ENCODE measurements at places on chromosomes 1 and 21. TPM values are rescaled to one million over a fixed set of nuclear protein-coding genes. Genes with fewer than 3 reads are reported as not detected.

GNG12 gene
- 110 TPM for total RNA-seq

GOLT1A gene
- not detected for total RNA-seq

DNA sequence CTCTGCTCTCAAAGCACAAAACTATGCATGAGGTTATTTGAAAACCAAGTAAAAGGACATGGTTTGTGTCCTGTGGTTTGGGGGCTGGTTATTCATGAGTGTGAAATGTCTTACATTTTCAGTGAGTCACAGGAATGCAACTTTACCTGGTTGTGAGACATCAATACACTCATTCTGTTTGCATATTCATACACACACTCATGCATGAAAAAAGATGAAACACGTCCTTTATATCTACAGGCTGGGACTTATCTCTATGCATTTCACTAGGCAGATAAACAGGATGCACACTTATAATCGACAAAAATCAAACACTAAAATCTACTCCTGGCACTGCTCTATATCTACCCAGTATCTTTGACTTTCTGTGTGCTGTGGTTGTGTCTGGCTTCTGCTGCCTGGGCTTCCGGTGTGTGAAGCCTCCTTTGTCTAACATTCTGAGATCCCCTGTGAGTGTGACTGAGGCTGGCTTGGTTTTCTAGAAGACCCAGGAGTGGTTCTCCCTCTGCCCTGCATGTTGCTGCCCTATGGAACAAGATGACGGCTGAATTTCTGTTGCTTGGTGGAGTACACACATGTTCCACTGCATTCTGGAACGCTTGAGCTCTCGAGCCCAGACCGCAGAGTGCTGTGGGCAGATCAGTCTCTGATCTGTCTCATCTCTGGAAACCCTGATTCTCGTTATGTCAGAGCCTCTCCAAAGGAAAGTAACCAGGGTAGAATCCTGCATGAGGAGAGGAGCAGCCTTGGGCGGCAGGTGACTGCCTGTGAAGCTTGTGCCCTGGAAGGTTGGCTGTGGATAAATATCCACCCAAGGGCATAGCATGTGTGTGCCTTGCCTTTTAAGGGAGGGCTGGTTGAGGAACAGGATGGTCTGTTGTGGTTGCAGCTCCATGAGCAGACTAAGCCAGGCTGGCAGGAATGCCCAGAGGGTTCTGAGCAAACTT is 19.7 kb upstream of the FASLG start:
- DNase-seq: no peak

DNA sequence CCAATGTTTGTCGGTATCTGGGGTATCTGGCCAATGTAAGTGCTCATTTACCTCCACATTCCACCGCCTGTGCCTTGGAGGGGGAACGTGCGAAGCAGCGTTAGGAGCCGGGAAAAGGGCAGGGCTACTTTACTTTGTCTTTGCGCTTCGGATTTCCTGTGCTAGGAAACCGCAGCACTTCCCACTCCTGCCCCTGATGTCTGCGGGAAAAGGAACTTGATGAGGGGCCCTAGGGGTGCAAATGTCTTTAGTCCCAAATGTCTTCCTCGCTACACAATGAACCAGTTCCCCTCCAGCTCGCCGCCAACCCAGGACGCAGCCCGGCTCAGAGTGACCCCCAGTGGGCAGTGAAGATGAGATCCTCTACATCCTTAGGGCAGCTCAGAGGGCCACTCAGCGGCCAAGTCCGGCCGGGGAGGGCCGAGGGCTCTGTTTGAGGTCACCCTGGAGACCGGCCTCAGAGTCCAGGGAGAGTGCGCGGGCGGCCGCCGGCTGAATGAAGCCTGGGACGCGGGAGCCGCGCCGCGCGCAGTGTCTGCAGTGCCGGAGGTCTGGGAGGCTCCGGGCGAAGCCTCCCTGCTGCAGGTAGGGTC is at the start of gene DYNLT5:
Gene DYNLT5, plus strand, starts transcription at position 460 of the 593 bp plus-strand sequence. CDS start 2,200 bp downstream, outside the sequence.
- no peak for DNase-seq

- no peak for DNase-seq
These were observed 17.1 kb downstream of the EPHA2 start for GRCh38 chr1:16138772-16139221.

DNA sequence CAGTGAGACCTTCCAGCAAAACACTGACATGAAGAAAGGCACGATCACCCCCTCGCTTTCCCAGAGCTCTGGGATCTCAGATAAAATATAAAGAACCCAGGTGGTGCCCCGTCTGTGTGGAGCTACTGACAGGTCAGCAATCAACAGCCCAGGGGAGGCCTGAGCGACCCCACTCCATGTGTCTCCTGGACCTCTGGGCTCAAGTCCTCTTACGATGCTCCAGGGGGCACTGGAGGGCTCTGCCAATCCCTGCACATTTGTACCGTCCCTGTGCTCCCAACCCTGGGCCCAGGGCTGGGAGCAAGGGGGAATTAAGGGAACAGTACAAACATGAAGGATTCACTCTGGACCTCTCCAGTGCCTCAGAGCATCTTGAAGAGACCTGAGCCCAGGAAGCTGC is 12.5 kb downstream of the S100A7A start:
- no peak for DNase-seq

GRCh38 chr21:35303085-35303484 is 254.0 kb upstream of the RUNX1 start:
- DNase-seq: no peak

GRCh38 chr1:24745711-24746413 is 615 bp downstream of the CLIC4 start:
- peak; percentile 53 for DNase-seq

GRCh38 chr1:38743184-38743583 is 116.4 kb downstream of the RRAGC start:
- no peak for DNase-seq

DNA sequence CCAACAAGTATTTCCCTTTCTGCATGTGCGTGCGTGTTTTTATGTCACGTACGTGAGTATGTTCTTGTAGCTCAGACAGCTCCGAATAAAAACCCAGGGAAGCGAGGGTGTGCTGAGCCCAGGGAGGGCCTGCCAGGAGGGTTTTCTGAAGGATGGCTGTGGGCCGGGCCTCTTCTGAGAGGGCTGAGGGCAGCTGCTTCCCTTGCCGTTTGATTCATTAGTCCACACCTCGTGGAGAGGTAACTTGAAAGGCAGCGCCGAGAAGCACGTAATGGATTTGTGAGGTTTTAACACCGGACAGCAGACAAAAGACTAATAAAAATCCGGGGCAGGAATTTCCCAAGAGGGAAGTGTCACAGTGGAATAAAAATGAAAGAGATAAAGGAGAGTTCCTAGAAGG is 29.5 kb downstream of the CD247 start:
- peak; percentile 24 for DNase-seq

DNA sequence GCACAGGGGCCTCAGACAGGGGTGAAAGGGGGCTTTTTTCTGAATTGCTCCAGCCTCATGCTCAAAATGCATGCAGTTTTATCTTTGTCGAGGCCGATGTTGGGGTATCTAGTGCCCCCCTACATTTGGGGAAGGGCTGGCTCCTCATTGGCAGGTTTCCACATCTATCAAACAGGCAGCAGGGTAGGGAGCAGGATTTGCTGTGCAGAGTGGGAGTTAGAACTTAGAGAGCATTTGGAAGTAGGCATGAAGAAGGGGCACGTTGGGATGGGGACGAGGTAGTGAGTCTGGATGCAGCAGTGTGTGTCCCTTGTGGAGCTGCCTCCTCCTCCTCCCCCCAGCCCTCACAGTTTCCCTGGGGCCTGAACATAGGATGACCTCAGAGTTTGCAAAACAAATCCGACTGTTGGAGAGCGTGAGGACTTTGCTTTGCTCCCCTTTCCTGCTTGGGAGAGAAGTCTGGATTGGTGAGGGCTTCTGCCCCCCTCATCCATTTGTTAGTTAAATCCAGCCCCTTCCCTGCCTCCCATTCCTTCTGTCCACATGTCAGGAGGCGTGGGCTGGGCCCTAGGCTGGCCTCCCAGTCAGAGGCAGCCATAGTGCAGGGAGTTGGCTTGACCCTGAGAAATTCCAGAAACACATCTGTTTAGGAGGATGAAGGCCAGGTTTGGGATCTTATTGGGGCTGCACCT is 36.9 kb upstream of the GPR37L1 start:
- peak; percentile 49 for DNase-seq

DNA sequence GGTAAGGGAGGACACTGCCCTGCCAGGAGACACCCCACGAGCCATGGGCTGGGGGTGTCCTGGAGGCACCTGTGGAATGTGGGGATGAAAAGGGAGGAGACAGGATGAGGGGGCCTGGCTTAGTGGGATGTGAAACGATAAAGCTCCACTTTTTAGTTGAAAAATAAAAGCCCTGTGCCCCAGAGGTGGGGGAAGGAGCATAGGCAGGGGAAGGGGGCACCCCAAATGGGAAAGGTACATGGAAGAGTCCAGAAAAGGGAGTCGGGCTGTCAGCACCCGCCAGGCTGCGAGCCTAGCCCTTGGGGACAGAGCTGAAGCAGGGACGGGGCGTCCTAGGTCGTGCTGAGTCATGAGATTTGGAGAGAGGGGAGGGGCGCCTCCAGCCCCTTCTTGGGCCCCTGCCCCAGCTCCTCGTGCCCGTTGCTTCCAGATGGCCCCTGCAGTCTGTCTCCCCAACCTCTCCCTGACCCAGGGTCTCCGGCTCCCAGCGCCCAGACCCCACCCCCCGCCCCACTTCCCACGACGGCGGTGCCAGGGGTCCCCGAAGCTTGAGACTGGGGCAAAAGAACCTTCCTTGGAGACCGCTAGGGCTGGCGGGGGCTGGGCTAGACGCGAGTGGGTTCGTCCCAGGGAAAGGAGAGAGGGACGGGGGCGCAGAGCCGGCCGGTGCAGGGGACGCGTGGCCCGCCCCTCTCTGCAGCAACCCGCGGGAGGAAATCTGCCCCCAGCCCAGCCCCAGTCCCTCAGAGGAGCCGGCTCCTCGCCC is 795 bp downstream of the SYT2 start:
- DNase-seq: no peak

DNA sequence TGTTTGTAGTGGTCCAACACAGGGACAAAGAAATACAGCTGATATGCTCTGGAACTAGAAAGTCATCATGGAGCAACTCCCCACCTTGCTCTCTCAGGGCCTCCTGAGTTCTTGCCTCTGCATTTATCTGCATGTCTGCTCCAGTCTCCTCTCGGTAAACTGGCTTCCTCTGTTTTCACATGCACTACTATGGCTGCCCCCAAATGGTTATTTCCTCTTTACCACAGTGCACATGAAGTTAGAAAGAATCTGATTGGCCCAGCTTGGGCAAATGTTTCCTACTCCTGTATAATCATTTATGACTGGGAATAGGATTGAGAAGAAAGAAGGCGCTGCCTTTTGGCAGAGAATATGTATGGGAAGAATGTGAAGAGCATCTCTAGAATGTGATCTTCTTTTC is 16.5 kb upstream of the PSMB2 start:
- no peak for DNase-seq

GRCh38 chr1:160653620-160654016 is 6.8 kb upstream of the SLAMF1 start:
- DNase-seq: no peak

DNA sequence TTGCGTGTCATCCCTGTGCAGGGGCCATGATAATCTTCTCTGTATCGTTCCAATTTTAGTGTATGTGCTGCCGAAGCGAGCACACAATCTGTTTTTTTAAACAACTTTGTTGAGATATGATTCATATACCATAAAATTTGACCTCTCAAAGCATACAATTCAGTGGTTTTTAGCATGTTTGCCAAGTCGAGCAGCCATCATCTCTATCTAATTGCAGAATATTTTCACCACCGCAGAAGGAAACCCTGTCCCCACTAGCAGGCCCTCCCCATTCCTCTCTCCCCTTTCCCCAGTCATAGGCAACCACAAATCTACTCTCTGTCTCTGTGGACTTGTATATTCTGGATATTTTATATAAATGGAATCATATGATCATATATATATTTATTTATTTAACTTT is 78.7 kb upstream of the TINAGL1 start:
- no peak for DNase-seq

All from SJCRH30 (cell line).